ENCODE measurements at places on chromosomes 11 and 22.
A peak's percentile ranks its signal among the peaks of the same experiment; 100 is the strongest.

GRCh38 chr22:29310863-29311339 lies 4.5 kb downstream of the GAS2L1 start:
- peak; percentile 62 for DNase-seq

DNA sequence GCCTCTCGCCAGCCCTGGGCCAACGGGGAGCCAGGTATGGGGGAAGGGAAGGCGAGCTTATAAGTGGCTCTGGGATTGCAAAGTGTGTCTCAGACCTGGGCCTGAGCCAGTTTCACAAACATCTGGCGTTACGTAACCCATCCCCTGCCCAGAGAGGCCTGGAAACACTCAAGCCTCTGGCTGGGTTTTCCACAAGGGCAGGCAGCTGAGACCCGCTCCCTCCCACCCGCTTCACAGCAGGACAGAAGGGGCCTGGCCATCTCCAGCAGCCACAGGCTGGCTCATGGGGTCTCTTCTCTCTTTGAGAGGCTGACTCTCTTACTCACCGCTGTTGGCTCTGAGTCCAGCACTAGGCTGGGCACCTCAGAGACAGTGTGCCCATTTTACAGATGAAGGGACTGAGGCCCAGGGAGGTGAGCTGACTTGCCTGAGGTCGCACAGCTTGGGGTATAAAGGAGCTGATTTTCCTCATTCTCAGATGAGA lies 44.5 kb downstream of the TRIOBP start:
- DNase-seq, result no peak

DNA sequence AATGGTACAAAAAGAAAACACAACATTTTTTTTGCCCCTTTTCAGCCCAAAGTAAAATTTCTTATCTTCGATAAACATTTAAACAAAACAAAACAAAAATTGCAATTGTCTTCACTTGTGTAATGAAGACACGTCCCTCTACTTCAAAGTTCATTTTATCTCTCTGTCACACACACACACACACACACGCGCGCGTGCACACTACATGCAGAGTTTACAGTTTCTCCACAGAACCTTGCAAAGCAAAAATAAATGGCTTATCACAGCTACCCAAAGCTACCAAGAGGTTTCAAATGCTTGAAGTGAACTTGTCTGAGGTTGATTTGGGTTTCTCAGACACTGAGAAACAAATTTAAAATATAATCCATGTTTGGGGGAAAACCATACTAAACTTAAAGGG lies 72.3 kb downstream of the ETS1 start:
- no peak for DNase-seq

DNA sequence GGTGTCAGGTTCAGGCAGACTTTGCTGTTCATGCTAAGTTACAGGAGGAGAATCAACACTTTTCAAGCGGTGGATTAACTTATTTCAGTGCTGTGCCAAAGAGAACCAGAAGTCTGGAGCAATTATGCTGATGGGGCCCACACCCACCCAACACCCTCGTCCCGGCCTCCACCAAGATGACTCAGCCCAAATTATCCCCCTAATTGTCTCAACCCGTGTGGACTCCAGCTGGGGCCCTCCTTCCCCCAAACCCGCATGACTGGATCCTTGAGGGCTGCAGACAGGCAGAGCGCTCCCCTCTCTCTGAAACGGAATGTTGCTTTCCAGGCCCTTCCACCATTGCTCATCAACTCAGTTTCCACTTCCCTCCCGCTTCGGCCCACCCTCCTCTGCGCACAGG lies 34.6 kb upstream of the MN1 start:
- DNase-seq, result no peak

- DNase-seq, result peak; percentile 26
These were observed 47.5 kb upstream of the SCUBE2 start for GRCh38 chr11:9138612-9139579.

- no peak for DNase-seq
These were observed 9.1 kb downstream of the DCHS1 start for GRCh38 chr11:6646576-6646917.

DNA sequence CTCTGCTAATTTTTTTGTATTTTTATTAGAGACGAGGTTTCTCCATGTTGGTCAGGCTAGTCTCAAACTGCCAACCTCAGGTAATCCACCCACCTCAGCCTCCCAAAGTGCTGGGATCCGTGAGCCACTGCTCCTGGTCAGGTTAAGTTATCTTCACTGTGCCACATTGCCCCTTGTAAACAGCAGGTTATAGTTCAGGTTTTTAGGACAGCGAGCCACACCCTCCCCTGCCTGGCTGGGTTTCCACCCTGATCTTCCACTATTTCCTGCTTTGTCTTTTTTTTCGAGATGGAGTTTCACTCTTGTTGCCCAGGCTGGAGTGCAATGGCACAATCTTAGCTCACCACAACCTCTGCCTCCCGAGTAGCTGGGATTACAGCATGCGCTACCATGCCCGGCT lies 16.1 kb downstream of the ACO2 start:
- DNase-seq, result no peak

GRCh38 chr11:30666817-30667216 lies 80.7 kb upstream of the MPPED2 start:
- no peak for DNase-seq

DNA sequence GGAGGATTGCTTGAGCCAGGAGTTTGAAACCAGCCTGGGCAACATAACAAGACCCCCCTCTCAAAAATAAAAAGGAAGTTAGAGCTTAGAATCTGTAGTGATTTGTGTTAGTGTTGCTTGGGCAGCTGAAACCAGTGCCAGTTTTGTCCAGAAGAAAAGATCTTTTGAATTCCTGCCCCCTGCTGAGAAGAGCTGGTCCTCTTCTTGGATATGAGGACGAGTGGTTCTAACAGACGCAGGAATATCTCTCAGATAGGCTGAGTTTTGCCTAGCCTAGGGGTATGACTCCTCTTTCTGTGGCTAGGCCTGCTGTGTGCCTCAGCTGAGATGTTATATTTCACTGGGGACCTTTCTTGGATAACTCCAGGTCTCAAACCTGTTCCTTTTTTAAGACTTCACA lies 102.8 kb downstream of the STIM1 start:
- DNase-seq, result no peak

- DNase-seq, result no peak
These were observed 83.6 kb upstream of the PHOX2A start for GRCh38 chr11:72327606-72328005.

DNA sequence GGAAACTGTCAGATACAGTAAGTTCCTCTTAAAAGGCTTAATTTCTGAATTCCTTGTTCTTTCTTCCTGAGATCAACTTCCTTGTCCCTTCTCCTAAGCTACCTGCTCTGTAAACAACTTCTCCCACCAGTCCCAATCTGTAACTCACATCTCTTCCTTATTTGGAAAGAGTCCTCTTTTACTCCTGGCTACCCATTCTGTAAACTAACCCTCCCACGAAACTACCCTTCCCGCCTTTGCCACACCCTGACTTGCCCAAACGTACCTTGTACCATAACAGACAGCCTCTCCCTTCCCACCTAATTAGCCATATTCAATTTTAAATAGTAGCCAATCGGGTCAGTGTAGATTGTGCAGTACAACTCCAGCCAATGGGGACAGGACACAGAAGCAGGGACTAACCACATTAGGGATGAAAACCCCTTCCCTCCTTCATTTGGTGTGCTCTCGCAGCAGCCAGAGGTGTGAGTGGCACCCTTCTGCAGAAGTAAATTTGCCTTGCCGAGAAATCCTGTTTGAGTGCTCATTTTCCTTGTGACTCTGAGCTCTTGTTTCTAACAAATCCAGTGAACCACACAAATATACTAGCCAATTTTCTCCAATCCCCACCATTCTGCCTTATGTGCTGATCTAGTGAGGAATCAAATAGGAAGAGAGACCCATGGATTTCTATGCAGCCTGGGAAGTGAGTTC lies 49.5 kb downstream of the ZNF280B start:
- no peak for DNase-seq
